CD8-positive, alpha-beta memory T cell (primary cell): ENCODE measurements at places on chromosomes 2 and 18.

GRCh38 chr2:217997510-217997909 lies 5.3 kb downstream of the TNS1 start:
- no peak for DNase-seq

- DNase-seq: no peak
Observed at GRCh38 chr2:97858442-97858841, 137.3 kb downstream of the TMEM131 start.

- no peak for DNase-seq
Observed at GRCh38 chr2:82256983-82257632, 1952.6 kb upstream of the LRRTM1 start.

DNA sequence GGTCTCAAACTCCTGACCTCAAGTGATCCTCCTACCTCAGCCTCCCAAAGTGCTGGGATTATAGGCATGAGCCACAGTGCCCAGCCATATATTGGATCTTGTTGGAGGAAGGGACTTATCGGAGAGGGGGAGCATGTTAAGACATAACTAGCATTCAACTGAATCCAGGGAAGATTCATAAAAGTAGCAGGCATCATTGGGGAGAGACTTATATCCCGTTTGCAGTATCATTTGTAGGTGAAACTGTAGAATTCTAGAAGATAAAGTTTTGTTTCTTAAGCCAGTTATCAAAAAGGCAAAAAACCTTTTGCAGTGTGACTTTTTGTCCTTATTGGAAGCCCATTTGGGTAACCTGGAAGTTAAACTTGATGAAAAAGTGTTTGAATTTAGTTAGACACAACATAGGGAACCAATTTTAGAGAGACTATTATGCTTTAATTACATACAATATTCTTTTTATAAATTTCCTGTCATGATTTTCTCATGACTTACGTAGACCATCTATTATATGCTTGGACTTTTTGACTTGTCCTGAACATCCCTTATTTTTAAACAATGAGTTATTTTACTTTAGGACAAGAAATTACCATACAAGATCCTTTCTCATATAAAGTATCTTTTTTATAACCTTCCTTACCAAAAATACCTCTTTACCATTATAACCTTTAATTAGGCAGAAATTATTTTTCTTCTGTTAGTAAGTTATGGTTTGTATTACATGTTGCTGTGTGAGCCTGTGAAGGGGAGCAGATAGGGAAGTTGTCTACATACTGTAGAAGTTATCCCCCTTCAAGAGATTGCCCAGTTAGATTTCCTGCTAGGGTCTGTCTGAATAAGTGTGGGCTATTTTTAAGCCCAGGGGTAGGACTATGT lies 20.3 kb downstream of the RAB3GAP1 start:
- DNase-seq: no peak

DNA sequence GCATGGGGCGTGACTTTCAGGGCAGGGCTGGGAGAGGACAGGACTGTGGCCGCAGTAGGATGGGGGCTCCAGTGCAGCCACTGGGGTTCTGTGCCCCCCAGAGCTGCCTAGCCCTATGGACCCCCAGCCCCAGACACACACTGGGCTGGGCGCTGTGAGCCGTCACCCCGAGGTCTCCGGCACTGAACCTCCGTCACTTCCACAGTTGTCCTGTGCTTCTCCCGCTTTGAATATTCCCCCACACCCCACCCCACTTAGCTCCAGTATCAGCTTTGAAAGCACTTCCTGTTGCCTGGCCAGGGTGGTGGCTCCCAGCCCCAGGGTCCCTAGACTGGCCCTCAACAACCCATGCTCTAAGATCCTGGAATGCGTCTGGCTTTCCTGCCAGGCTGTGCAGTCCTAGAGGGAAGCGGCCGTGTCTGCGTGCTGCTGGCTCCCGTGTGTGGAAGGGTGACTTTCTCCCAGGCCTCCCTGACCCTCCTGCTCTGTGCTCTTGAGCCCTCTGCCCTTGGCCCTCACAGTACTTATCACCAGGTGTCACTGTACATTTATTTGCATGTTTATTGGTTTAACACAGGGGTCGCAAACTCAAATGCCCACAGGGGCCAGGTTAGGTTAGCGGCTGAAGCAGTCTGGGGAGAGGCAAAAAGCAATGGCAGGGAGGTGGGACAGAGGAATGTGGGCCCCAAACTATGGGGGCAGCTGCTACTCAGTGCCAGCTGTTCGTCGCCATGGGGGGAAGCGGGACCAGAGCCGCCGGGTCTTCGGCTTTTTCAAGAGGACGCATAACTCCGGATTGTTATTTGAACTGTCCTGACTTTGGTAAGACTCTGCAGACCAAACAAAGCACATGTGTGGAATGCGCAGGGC lies 9.9 kb downstream of the OBSL1 start:
- DNase-seq: no peak

- no peak for DNase-seq
Observed at GRCh38 chr2:64179582-64180321, 35.5 kb upstream of the PELI1 start.
